ENCODE measurements at places on chromosomes 5 and 9.
A peak's percentile ranks its signal among the peaks of the same experiment; 100 is the strongest.

- no peak for DNase-seq
These were observed 2.0 kb upstream of the NINJ1 start for GRCh38 chr9:93136011-93136440.

DNA sequence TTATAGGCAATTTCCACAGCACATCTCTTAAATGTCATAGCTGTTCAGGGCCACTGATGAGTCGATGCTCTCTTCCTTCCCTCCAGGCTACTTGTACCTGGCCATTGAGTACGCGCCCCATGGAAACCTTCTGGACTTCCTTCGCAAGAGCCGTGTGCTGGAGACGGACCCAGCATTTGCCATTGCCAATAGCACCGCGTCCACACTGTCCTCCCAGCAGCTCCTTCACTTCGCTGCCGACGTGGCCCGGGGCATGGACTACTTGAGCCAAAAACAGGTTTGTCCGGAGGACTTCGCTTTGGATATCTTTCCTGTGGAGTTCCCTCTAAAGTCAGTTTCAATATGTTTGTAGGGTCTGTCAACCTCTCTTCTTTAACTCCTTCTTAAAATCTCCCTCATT lies 84.3 kb downstream of the EQTN start:
- no peak for DNase-seq

- DNase-seq = no peak
These were observed 49.2 kb downstream of the PCSK5 start for GRCh38 chr9:75939536-75940111.

- DNase-seq = no peak
These were observed 789.7 kb upstream of the ZNF608 start for GRCh38 chr5:125536095-125536494.

GRCh38 chr9:98168941-98169488 lies 23.4 kb downstream of the CORO2A start:
- peak; percentile 48 for DNase-seq

DNA sequence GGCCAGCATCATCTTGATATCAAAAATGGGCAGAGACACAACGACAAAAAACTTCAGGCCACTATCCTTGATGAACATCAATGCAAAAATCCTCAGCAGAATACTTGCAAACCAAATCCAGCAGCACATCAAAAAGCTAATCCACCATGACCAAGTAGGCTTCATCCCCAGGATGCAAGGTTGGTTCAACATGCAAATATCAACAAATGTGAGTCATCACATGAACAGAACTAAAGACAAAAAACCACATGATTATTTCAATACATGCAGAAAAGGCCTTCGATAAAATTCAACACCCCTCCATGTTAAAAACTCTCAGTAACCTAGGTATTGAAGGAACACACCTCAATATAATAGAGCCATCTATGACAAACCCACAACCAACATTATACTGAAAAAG lies 8.5 kb downstream of the MTREX start:
- DNase-seq = no peak

DNA sequence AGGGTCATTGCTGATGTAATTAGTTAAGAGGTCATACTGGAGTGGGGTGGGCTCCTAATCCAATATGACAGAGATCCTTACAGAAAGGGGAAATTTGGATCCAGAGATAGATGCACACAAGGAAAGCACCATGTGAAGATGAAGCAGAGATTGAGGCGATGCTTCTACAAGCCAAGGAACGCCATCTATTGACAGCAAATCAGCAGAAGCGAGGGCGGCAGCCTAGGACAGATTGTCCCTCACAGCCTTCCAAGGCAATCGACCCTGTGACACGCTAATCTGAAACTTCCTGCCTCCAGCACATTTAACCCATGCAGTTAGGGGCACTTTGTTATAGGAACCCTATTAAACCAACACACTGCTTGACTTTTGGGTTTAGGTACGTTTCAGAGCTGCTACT lies 285.1 kb upstream of the DAP start:
- DNase-seq = no peak

GRCh38 chr5:158079097-158079496 lies 220.2 kb upstream of the CLINT1 start:
- no peak for DNase-seq

DNA sequence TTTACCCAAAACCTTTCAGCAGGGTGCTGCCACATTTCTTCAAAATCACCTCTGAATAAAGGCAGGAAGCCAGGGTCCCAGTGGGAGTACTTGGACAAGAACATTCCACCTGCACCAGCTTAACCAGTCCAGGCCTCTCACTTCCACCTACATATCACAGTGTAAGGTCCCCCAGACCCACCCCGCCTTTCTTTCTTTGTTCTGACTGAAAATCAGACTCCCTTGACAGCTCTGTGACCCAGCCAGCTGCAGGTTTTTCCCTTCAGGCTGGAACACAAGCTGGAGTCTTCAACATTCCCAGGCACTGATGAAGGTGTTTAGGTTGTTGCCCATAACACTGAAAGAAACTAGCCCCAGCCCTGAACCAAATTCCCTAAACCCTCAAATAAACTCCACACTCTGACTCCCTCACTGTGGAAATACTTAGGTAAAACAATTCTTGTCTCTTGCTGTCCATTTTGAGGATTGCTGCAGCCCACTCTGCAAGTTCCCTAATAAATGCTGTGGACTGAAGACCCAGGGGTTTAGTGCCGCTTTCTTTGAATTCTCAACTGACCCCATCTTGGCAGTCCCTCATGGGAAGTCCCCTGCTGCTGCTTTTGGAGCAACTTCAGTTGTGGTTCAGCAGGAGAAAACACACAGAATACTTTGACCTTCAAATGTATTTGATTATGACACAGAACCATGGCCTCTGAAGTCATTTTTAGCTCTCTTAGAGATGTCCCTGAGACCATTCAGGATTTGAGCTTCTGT lies 24.8 kb downstream of the P4HA2 start:
- DNase-seq = no peak

GRCh38 chr5:59401637-59402036 lies 491.9 kb downstream of the PDE4D start:
- no peak for DNase-seq

GRCh38 chr9:68711281-68711680 lies 6.2 kb downstream of the PIP5K1B start:
- no peak for DNase-seq

GRCh38 chr9:36759141-36759540 lies 186.4 kb downstream of the MELK start:
- no peak for DNase-seq

- no peak for DNase-seq
These were observed 357.8 kb upstream of the ST8SIA4 start for GRCh38 chr5:101260857-101261256.

- DNase-seq = no peak
These were observed 87.0 kb upstream of the TNC start for GRCh38 chr9:115204904-115205453.

DNA sequence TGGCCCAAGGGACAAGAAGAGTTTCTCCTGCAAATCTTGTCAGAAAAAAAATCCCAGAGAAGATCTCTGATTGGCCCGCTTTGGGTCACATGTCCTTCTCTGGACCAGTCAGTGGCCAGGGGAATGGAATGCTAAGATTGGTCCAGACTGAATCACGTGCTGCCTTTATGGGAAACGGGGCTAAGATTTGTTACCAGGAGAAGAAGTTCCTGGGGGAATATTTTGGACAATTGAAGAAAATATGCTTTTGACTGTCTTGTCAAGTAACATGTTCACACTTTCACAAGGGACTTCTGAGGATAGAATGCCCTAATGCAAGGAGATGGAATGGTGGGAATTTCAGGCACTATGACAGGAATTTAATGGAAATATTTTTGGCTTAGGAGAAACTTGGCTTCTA lies 74.1 kb upstream of the SH3PXD2B start:
- DNase-seq = no peak

GRCh38 chr9:132372177-132373095 lies 17.6 kb upstream of the SETX start:
- DNase-seq = peak; percentile 45

- DNase-seq = no peak
These were observed 508.1 kb downstream of the NR2F1-AS1 start for GRCh38 chr5:93072831-93073459.
